ENCODE measurements at places on chromosomes 2 and 18.

GRCh38 chr2:58796239-58796910 is 555.2 kb upstream of the FANCL start:
- DNase-seq: no peak

DNA sequence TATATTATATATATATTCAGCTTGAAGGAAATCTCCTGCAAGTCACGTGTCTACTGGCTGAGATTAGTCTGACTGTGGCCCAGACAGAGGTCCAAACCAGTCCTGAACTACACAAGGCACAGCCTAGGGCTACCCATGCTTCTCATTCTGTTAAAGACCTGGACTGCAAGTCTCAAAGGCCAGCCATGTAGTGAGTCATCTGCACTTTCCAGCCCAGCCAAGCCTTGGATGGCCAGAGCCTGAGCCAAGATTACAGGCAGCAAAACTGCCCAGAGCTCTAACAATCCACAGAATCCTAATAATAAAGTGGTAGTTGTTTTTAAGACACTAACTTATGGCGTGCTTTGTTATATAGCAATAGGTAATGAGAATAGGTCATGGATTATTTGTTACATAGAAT is 259.6 kb downstream of the SS18 start:
- no peak for DNase-seq

DNA sequence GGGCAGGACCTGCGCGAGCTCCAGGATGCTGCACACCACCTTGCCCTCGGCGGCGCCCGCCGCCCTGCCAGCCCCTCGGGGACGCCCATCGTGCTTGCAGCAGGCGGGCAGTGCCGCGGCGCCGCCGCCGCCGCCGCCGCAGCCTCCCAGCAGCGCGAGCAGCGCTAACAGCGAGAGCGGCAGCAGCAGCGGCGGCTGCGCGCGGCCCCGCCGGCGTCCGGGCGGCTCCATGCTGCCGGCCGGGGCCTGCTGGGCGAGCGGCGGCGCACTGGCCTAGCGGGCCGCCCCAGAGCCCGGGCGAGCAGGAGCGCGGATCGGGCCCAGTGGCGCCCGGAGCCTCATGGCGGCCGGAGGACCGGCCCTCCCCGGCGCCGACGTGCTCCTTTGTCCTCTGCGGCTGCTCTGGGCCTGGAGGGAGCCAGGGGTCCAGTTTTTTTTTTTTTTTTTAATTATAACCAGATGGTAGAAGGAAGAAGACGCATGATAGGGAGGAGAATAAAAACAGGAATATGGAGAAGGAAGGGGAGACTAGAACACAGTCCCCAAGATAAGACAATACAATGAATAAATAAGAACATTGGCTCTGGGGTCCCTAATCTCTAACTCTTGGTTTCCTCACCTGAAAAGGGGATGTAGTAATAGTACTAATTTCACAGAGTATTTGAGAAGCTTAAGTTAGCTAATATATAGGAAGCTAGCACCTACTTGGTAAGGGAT is 17.1 kb upstream of the ANKRD62 start:
- no peak for DNase-seq

DNA sequence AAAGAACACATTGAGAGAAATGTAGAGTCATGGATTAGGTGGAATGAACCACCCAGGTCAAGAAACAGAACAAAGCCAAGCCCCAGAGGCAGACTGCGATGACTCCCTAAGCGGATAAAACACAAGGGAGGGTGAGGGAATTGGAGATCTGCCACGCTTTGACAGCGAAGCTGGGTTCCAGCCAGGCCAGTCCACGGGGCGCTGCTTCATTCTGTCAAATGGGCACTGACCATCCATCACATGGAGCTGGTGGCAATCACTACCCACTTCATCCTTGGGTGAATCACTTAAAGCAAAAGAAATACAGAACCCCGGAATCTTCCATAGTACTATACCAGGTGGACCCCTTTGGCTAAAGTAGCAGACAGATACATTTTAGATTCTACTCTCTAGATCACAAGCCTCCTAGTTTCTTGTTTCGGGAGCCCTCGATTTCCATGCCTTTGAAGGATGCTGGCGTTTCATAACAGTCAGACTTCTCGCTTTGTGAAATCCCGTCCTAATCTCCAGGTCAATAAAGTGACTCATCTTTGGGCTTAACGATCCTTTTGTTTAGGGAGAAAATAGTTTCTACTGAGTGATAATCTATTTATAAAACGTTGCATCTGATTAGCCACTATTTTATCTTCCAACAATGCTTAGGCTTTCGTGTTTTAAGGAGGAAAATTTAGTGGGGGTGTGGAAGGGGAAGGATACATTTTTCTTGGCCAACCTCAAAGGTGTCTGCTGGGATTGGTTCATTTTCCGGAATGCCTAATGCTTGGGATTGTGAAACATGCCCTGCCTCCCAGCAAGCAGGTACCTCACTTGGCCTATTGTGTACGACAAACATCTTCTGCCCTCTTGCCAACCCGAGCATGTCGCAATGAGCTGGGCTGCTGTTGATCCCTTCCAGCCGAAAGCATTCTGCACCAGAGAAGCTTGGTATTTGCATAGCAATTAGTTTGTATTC is 44.1 kb upstream of the HDAC4 start:
- DNase-seq: no peak

DNA sequence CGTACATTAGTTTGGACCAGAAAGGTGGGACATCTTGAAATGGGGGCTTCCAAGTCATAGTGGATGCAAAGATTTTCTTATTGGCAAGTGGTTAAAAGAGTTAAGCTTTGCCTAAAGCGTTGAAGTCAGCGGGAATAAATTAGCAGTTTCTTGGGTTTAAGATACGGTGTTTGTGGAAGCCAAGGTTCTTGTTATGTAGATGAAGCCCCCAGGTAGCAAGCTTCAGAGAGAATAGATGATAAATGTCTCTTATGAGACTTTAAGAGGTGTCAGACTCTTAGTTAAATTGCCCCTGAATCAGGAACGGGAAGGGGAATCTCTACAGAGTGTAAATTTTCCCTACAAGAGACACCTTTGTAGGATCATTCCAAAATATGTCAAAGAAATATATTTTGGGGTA is 10.9 kb upstream of the GLS start:
- DNase-seq: no peak

- peak; percentile 72 for DNase-seq
Measured at GRCh38 chr18:75208155-75208835, 644 bp downstream of the PTGR3 start.

- DNase-seq: no peak
Measured at GRCh38 chr2:96933305-96934181, 52.8 kb downstream of the FAM178B start.

- no peak for DNase-seq
Measured at GRCh38 chr18:75142677-75143076, 66.3 kb downstream of the PTGR3 start.

DNA sequence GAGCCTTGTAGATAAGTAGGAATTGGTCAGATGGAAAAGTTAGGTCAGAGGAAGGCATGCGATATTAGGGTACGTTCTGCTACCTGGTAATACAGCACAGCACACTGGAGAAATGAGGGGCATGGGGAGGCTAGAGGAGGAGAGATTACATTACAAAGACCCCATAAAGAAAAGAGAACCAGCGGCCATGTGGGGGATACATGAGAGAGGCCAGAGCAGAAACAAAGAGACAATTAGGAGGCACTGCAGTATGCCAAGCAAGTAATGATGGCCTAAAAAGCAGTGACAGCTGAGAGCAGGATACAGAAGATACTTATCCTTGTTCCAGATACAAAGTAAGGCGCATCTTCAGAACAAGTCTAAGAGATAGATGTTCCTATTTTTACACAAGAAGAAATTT is 40.0 kb downstream of the TXNL1 start:
- DNase-seq: no peak

DNA sequence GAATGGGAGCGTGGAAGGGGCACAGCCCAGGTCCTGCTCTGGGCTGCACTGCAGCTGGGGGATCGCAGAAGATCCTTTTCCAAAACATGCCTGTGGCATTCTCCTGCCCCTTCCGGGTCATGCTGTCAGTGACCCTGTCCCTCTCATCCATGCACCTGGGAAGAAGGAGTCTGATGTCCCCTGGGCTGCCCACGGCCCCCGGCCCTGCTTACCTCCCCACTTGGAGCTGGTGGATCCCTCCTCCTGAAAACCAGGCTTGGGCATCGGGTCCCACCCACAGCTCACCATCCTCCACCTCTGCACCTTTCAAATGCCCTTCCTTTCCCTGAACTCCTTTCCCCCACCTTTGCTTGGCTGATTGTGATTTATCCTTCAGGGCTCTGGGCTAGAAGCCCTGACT is 11.8 kb downstream of the INHBB start:
- no peak for DNase-seq

GRCh38 chr2:145283131-145283530 is 763.2 kb upstream of the ZEB2 start:
- no peak for DNase-seq

DNA sequence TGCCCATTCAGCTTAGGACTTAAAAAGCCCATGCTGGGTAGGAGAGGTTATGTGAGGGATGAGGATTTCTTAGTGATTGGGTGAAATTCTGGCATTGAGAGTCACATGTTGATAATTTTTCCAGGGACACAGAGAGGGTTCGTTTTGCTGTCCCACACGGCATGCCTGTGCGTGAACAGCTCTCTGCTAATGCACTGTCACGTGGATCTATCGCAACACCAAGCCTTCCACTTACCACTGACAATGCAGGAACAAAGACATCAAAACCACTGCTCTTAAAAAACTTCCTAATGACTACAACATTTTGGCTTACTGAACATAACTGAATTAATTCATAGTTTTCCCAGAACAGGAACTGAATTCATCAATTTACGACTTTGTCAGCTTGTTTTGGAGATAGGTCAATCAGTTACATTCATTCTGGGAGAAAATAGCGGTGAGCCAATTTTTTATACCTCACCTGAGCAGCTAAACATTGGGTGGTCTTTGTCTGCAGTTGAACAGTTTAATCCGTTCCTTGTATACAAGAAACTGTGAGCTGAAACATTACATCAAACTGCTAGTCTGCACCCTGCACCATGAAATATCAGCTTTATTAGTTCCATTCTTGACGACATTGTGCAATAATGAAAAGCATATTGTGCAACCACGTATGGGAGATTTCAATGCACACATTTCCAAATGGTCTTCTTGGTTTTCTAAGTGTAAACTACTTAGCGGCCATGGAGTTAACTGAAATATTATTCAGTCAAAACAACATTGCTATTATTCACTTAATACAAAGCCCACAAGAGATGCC is 127.1 kb downstream of the LPIN1 start:
- no peak for DNase-seq

DNA sequence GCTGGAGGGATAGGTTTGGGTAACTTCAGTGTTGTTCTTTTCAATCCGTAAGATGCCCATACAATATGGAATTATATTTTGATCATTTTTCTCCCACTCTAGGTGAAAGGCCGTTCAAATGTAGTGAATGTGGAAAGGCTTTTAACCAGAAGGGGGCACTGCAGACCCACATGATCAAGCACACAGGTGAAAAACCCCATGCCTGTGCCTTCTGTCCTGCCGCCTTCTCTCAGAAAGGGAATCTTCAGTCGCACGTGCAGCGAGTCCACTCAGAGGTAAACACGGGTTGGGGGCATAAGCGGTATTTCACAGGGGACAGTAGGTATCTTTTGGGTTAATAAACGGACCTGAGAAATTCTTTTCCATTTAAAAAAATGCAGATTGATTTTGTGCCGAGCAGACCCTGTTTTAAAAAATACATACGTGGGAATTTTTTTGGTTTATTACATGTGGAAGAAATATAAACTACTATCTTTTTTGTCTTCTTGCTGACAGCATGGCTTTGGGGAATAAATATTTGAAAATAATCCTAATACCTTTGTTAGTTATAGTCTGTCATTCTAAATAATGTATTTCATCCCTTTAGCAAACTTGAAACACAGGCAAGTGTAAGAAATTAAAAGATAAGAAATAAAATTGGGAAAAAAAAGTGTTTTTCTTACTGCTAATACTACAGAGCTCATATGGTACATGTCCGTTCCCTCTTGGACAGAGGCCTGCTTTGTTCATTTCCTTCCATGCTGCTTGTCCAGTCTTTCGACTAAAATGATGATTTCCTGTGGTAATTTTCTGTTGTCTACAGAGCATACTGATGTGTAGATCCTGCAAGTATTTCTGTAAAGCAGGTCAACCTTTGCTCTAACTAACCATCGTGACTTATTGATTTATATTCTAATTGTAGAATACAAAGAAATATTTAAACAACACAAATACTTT is 53.3 kb downstream of the ZNF236 start:
- peak; percentile 58 for DNase-seq

DNA sequence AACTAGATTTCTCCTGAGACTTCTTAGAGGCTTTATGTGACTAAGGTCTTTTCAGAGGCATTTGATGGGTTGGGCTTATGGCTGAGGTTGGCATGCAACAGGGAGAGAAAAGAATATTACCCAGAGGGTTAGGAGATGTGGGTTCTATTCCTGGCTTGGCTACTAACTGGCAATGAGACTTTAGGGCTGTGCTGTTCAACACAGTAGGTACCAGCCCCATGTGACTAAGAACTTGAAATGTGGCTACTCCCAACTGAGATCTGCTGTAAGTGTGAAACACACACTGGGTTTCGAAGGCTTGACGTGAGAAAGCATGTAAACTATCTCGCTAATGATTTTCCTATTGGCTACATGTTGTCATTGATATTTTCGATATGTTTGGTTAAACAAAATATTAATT is 324.9 kb upstream of the SLC14A2 start:
- DNase-seq: no peak

GRCh38 chr2:75800456-75800855 is 89.7 kb upstream of the GCFC2 start:
- no peak for DNase-seq

DNA sequence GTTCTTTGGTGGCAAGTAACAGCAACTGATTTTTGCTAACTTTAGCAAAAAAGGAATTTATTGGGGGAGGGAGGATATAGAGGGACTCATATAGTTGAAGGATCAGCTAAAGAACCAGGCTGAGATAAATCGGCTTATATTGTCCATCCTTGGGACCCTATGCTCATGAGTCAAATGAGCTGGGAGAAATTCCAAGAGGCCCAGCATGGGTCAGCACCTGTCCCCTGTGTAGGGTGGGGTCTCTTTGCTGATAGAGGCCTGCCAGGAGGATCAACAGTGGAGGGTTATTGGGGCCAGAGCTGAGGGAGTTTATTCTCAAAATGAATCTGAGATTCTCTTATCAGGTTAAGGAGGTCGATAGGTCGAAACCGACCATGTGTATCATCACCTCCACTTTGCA is 97.2 kb downstream of the VAPA start:
- no peak for DNase-seq

DNA sequence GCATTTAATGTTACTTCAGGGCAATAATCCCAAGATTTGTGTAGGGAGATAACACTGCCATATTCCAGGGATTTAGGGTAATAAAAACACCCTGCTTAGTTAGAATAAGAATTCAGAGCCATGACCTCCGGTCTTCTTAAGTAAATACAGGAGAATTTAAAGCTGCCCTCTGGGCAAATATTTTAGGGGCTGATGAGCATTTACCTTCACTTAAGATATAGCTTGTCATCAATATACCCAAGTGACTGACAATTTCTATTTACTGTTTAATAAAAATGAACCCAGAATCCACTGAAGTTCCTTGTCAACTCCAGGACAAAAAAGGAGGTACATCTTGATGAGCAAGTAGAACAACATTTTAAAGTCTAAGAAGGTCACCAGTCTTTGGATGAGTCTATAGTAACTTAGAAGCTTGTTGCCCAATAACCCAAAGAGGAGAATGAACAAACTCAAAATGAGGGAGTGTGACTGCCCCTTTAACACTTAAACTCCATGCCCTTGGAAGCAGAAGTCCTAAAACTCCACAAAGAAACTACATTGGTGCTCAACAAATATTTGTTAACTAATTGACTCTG is 24.3 kb upstream of the IKZF2 start:
- no peak for DNase-seq

Data from activated CD4-positive, alpha-beta memory T cell treated with anti-CD3 and anti-CD28 coated beads for 36 hours (primary cell).